ENCODE measurements at places on chromosomes 6 and 20.

DNA sequence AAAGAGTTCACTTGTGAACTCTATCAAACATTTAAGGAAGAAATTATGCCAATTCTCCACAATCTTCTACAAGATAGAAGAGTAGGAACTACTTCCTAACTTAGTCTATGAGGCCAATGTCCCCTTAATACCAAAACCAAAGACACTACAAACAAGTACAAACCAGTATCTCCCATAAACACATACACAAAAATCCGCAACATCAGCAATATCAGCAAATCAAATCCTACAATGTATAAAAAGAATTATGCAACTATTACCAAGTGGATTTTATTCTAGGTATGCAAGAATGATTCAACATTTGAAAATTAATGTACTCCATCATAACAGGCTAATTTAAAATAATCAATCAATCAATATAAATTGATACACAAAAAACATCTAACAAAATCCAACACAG, 45.4 kb downstream of the SYCP2 start:
- no peak for DNase-seq

- no peak for DNase-seq
Measured at GRCh38 chr6:51792273-51793030, 295.0 kb downstream of the PKHD1 start.

DNA sequence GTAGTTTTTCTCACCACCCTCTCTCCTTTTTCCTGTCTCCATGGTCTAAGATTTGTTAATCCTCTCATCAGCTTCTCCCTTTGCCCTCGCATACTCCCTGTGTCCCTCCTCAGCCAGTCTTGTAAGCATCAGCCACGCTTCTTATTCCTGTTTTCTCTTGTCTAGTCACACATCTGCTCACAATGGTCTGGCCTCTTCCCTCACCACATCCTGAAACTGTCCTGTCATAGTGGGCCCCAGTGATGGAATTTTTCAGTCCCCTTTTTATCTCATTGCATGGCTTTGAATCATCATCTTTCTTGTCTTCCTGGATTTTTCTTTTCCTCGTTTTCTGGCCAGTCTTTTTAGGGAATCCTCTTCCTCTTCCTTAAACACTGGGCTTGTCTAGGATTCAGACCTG, 57.2 kb downstream of the GFRA4 start:
- DNase-seq: no peak

- DNase-seq: no peak
Measured at GRCh38 chr6:5752391-5752680, 254.4 kb downstream of the NRN1 start.

- no peak for DNase-seq
Measured at GRCh38 chr6:70894001-70894400, 62.9 kb downstream of the B3GAT2 start.
